BJ (cell line): ENCODE measurements at places on chromosomes 16 and 17.

GRCh38 chr17:49406421-49407061 lies 8.1 kb downstream of the PHB1 start:
- DNase-seq: no peak

GRCh38 chr17:58575511-58575910 lies 61.1 kb upstream of the MTMR4 start:
- peak; percentile 9 for DNase-seq

DNA sequence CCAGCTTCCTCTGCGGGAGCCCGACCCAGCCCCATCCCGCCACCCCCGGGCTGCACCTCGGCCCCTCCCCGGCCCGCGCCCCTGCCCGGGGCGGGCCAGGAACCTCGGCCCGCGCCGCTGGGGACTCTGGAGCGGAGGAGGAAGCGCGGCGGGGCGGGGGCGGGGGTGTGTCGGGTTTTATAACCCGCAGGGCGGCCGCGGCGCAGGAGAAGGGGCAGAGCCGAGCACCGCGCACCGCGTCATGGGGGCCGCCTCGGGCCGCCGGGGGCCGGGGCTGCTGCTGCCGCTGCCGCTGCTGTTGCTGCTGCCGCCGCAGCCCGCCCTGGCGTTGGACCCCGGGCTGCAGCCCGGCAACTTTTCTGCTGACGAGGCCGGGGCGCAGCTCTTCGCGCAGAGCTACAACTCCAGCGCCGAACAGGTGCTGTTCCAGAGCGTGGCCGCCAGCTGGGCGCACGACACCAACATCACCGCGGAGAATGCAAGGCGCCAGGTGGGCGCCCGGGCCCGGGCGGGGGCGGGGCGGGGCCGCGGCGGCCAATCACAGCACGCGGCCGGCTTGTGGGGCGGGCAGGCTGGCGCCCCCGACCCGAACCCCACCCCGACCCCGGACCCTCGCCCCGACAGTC lies at the start of gene ACE:
ACE (plus strand) TSS at position 208 of the 626 bp plus-strand sequence; CDS start at position 242, 34 bp downstream.
- no peak for DNase-seq

GRCh38 chr16:7775072-7775488 lies 442.4 kb downstream of the RBFOX1 start:
- DNase-seq: no peak

- no peak for DNase-seq
Observed at GRCh38 chr17:79304884-79305283, 230.3 kb downstream of the ENGASE start.

- no peak for DNase-seq
Observed at GRCh38 chr17:13777003-13777402, 175.3 kb upstream of the HS3ST3A1 start.

DNA sequence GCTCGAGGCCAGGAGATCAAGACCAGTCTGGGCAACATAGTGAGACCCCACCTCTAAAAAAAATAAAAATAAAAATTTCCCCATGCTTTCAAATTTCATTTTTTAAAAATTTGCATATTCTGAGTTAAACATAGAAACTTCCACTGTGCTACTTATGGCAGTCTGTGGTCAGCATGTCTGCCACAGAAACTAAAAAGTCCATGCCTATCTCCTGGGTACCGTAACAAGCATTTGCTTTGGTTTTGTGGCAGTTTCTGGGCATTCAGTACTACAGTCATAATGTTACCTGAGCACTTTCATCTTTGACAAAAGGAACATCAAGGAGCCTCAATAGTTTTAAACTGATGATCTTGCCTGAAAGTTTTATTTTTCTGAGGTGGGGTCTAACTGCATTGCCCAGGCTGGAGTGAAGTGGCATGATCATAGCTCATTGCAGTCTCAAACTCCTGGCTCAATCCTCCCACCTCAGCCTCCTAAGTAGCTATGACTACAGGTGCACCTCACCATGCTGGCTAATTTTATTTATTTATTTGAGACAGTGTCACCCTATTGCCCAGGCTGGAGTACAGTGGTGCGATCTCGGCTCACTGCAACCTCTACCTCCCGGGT lies 13.2 kb upstream of the ITGA2B start:
- DNase-seq: no peak

DNA sequence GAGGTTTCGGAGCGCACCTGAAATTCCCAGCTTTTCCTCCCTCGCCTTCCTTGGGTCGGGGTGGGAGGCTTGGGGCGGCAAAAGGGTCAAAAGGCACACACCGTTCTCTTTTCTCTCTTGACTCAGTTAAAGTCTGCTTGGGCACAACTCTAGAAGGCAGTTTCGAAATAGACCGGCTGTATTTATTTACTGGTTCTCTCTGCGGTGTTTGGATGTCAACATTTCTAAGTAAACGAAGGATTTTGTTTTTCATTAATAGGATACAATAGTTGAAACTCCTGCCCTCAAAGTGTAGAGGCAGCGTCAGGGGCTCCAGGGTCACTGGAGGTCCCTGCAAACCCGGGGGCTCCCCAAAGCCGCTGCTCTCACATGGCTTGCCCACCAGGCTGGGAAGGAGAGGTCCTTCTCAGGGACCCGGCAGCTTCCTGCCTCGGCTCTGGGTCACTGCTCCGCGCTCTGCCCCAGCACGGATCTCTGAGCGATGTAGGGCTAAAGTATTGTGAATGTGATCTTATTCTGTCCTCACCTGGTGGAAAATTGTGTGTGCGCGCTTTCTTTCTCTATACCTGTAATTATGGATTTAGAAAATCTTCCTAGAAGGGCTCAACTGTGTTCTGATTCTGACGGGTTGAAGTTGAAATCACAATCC lies 952 bp downstream of the BMERB1 start:
- DNase-seq: no peak

DNA sequence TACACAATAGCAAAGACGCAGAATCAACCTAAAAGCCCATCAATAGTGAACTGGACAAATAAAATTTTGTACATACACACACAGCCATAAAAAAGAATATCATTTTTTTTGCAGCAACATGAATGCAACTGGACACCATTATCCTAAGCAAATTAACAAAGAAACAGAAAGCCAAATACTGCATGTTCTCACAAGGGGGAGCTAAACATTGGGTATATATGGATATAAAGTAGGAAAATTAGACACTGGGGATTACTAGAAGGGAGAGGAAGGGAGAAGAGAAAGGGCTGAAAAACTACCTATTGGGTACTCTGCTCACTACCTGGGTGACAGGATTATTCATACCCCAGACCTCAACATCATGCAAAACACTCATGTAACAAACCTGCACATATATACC lies 28.2 kb downstream of the ADAMTS18 start:
- no peak for DNase-seq

DNA sequence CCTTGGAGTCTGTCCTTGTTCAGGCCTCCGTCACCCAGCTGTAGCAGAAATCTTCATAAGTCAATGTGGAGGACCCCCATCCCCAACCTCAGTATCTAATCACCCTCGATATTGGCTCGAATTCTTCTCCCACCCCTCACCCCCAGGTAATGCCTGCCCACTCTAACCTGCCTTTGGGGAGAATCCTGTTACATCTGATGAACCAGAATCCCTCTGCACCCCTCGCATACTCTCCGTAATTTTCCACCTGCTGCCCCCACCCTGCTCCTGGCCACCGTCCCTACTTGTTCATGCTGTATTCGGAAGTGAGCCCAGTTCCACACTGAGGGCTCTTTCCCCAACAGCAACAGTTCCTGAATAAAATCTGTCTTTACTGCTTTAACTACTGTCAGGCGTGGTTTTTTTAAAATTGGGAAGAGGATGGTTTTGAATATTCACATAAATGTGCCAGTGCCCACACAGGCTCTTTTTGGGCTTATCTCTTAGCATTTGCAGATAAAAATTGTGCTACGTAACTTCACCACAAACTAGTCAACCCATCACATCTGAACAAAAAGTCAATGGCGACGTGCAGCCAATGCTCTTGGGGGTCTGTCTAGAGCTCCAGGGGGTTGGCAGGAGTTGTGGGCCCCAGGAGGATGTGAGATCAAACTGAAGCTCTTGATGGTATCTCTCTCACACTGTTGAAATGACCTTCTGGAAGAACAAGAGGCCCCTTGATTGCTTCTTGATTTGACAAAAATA lies 73.7 kb downstream of the NETO2 start:
- no peak for DNase-seq
